Activated CD4-positive, CD25-positive, alpha-beta regulatory T cell treated with anti-CD3 and anti-CD28 coated beads, Interleukin-2, amount 50 U/mL, for 72 hours (primary cell): ENCODE measurements at places on chromosomes 3 and 15.

DNA sequence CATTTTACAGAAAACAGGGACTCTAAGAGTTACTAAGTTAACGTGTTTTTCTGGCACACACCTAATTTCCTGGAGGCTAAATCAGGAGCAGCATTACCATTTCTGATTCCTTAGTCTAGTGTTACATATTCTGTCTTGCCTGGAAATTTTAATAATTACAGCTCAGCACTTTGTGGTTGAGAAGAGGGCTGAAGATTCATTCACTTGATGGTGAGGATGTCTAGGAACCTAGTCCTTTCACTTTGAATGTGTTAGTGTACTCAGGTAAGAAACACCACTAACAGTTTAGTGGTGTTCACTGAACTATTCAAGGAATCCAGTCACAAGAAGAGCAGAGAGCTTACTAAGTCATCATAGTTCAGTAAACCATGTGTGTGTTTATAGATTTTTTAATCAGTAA is 102.8 kb downstream of the STT3B start:
- DNase-seq = no peak

GRCh38 chr3:186115239-186115996 is 6.5 kb upstream of the ETV5 start:
- DNase-seq = no peak

GRCh38 chr3:66237552-66237951 is 16.8 kb downstream of the SLC25A26 start:
- no peak for DNase-seq

DNA sequence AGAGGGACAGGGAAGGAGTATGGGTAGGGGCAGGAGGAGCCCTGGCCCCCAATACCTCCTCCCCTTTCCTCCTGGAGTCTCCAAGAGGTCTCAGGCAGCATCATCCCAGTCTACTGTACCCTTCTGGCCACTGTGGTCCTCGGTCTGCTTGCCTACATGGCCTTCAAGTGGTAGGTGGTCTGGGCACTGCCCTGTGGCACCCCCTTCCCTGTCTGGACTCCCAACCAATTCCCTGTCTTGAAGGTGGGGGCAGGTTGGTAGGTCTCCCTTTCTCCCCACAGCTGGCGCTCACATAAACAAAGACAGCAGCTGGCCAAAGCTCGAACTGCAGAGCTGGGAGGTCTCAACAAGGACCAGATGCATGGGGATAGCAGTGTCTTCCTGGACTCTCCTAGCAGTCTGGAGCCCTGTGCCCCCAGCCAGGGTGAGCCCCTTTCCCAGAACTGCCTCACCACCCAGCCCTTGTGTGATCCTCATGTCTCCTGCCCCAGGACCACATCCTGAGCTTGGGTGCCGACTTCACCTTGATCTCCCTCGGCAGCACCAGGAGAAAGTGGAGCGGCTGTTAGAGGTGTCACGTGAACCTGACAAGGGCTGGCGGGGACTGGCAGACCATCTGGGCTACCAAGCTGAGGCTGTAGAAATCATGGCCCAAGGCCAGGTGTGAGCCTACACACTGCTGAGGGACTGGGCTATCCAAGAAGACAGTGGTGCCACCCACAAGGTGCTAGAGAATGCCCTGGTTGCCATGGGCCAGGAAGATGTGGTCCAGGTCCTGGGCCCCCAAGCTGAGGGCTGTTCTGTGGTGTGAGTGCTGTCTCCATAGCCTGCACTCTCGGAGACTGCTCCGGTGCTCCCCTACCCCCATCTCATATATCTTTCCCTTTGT is 33.1 kb downstream of the NBEAL2 start:
- peak; percentile 30 for DNase-seq

DNA sequence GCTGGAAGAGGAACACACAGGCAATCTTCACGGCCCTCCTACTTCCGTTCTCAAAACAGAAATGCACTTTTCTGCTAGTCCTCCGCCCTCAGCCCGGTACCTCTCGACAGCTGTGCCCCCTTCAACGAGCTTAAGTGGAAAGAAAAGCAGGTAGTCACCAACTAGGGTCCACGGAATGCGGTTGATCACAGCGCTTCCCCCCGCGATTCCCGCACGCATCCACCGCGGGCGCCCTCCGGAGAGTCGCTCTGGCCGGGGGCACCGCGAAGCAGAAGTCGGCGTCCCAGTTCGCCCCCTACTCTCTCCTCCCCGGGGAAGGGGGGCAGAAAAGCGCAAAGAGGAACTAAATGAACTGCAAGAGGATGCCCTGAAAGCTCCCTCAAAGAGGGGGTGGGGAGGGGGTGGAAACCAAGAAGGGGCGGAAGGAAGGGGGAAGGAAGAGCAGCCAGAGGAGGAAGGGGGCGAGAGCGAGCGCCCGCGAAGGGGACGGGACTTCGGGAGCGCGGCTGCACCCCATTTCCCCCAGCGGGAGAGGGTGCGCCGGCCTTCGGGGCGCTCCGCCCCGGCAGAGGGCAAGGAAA is 738 bp downstream of the ACAP2 start:
- DNase-seq = peak; percentile 45

DNA sequence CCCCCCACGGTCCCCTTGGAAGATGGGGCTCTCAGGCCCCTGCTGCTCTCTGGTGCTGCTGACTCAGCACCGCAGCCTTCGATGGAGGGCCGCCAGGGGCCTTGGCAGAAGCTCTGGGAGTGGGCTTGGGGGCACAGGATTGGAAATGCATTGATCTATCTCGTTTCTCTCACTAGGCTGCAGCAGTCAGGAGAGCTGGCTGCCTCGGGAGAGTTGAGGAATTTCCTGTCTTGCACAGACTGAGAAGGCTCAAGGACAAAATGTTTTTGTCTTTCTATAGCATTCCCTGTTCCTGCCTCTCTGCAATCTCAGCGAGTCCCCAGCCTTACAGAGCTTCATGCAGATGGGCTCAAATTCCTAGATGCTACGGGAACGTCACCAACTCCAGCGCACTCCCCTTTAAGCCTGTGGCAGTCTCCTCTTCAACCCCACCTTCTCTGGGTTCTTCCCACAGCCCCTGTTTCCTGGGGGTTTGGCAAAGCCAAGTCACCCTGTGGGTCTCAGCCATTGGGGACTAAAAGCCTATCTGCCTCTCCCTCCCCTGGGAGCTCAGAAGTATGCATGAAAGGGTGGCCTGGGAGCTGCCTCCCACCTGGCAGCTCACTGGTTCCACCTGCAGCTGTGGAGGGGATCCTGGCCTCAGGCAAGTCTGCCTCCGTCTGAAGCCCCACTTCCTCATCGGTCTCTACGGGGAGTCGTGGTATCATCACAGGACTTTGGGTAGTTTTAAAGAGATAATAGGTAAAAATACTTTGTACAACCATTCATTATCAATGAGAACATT is 127.4 kb upstream of the HACD2 start:
- DNase-seq = no peak

DNA sequence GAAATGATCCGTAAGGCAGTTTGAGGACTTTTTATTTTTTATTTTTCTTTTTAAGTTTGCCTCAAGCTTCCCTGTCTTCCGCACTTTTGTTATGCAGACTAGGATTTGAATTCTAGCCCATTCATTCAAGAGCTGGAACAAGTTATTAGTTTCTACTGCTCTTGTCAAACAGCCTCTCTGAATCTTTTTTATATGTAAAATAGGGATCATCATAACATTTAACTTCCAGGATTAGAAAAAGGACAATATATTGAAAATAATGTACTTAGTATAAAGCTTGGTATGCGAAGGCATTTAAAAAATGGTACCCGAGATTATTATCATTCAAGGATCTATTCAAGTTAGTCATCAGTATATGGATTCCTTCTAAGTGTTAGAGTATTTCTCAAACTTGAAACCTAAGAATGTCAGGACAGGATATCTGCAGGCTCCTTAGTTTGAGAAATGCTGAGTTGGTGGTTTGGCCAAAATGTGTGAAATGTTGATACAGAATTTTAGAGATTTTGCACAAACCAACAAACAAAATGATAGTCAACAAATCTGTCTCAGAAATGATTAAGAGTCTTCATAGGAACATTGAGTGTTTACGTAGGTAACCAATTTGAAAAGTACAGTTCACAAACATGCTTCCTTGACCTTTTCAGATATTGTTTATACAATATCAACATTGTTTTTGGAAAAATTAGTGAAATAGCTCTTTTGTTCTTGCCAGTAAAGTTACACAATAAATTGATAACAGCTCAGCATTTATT is 40.5 kb upstream of the IGSF10 start:
- no peak for DNase-seq

DNA sequence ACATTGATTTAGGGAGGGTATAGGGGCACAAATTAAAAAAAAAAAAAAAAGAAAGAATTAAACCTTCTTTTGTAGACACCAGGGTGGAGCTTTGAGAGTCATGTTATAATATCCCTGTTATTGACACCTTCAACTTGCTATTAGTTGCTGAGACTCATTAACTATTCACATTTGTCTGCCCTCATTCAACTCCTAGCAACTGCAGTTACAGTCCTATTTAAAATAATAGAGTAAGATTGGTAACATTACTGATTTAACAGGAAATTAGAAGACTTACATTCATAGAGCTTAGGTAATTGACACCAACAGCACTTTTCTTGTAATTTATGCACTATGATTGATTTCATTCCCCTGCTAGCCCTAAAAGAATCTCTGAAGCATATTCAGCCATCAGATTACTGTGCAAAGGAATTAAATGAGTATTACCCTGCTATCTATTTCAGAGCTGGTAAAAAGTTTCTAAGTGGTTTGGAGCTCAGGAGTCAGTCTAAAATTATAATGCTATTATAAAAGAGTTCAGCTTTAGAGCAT is 148.8 kb upstream of the TBL1XR1 start:
- DNase-seq = no peak

DNA sequence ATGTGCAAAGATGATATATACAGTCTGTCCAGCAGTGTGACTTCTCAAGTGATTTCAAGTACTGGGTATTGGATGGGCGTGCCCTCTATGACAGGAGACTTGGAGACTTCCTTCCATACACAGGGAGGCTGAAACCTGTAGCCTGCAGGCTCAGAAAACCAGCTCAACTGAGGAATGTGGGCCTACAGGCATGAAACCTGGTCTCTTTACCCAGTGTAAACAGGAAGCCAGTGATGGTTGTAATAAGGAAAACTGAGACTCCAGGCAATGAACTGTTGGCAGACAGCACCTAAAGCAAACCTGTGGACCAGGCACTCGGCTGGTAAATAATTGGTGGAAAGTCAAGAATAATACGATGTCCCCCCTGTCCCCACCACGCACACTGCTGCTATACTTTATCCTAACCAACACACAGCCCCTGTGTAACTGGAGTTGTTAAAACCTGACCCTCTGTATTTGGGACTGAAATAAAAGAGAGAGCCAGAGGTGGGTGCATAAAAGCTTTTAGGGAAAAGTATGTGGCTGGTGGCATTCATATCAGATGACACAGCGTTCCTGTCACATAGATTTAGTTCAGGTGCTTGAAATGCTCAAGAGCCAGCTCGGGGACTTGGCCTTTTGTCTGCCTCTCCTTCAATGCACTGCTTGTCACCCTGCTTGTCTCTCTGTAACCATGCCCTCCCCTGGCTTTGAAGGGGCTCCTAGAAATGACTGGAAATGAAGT is 144.7 kb downstream of the TPRG1 start:
- DNase-seq = no peak

- no peak for DNase-seq
These were observed 58.5 kb upstream of the ZNF148 start for GRCh38 chr3:125433611-125434041.

DNA sequence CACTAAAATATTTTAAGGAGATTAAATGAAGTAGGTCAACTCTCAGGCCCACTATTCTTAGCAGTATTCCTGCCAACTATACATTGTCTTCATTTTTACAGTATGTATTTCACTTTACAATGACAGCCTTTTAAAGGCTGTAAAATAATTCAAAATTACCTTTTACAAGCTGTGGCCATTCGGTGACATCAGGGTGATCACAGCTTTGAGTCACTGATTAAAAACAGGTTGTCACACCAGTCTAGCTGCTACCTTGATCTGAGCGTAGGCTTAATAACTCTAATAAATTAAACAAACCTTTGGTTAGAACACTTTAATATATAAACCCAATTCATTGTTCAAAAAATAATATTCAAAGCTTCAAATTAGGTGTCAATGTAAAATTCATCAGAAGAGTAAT is 29.9 kb downstream of the UBE3A start:
- DNase-seq = no peak
